Foreskin keratinocyte (primary cell): ENCODE measurements at places on chromosomes 4 and X. TPM values are rescaled to one million over a fixed set of nuclear protein-coding genes. Genes with fewer than 3 reads are reported as not detected.

DNA sequence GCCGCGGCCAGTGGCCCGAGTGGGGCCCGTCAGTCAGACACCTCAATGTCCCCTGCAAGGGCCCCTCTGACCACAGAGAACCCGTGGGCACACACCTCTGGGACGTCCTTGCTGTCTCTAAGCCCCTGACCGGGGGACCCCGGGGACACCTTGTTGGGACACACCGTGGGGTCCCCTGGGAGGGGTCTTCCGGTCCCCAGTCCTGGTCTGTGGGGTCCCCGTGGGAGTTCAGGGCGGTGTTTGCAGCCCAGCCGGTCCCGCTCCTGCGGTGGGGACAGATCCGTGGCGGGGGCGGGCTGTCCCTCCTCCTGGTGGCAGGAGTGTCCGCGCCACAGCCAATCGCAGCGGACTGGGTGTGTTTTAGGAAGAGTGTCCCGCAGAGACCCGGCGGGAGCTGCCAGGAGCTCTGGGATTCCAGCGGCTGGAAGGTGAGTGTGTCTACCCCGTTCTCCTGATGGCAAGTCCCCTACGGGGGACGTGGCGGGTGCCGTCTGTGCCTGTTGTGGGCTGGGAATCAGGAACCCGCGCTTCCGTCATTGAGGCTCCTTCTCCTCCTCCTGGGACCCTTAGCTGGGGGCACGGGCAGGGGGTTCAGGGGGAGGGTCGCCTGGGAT lies 5.1 kb upstream of the PLCXD1 start:
- no peak for DNase-seq

DNA sequence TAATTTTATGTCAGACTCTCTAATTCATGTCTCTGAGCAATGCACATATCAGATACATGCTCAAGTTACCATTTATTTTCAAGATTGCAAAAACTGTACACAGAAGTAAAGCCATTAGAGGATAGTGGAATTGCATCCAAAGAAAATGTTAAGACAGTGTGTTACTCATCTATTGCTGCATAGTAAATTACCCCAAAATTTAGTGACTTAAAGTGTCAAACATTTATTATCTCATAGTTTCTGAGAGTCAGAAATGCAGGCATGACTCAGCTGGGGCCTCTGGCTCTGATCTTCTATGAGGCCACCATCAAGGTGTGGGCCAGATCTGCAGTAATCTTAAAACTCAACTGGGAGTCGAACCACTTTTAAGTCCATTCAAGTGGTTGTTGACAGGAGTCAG lies 275.2 kb downstream of the QDPR start:
- no peak for DNase-seq

GRCh38 chrX:53716328-53717088 lies 30.0 kb upstream of the HUWE1 start:
- DNase-seq = peak; percentile 39

GYPB gene
- polyA plus RNA-seq = not detected in 2 replicates

DRD5 gene
- polyA plus RNA-seq = not detected in 2 replicates
